Body of pancreas (tissue), 4 donors: ENCODE measurements at places on chromosomes 1 and 21.

DNA sequence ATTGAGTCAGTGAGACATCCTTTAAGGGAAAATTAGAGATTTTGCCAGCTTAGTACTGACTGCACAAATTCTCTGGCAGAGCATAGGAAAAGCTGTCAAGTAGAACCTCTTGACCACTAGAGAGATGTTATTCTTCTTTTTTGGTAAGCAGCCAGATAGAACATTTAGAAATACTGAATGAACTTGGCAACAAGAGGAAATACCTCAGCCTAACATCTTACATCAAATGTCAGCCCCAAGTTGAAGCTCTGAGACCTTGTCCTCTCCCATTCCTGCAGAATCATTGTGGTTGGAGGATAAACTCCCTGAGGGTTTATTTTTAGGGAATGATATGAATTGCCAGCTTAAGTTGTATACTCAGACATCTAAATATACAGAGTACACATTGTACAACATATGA is 53.5 kb downstream of the MIGA1 start:
- no peaks in the 10 kb centered on the region for H3K36me3 ChIP-seq
- H3K4me3 ChIP-seq, result no peak overlapping the region
- H3K27ac ChIP-seq, result peak overlapping the region; percentile 34
- no peaks in the 10 kb centered on the region for H3K27me3 ChIP-seq
- peaks cover 36% of the 10 kb centered on the region for H3K4me1 ChIP-seq
- DNase-seq, result no peak

DNA sequence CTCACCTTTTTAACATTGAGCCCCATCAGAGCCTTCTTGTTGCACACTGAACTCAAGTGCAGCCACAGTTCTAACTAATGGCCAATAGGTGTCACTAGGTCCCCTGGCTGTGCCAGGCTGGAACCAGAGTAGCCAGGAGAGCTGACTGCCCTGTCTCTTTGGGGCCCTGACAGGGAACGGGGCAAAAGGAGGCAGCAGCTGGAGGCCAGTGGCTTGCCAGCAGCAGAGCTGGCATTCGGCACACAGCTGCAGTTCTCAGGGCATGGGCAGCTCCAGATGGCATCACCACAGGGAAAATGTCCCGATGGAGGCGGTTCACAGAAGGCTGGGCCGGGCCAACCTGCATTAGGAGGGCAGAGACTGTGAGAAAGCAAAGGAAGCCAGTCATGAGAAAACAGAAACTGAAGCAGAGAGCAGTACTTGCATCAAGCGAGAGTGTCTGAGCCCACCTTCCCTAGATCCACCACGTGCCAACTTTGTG is 188.6 kb downstream of the FCRL5 start:
- peaks cover 7% of the 10 kb centered on the region for H3K4me1 ChIP-seq
- DNase-seq, result peak; percentile 65
- H3K4me3 ChIP-seq, result no peak overlapping the region
- H3K27me3 ChIP-seq, result no peaks in the 10 kb centered on the region
- no peaks in the 10 kb centered on the region for H3K36me3 ChIP-seq
- no peak overlapping the region for H3K27ac ChIP-seq

GRCh38 chr1:147561472-147561840 is 20.2 kb downstream of the BCL9 start:
- DNase-seq, result no peak
- no peaks in the 10 kb centered on the region for H3K27me3 ChIP-seq
- no peaks in the 10 kb centered on the region for H3K4me1 ChIP-seq
- no peak overlapping the region for H3K4me3 ChIP-seq

DNA sequence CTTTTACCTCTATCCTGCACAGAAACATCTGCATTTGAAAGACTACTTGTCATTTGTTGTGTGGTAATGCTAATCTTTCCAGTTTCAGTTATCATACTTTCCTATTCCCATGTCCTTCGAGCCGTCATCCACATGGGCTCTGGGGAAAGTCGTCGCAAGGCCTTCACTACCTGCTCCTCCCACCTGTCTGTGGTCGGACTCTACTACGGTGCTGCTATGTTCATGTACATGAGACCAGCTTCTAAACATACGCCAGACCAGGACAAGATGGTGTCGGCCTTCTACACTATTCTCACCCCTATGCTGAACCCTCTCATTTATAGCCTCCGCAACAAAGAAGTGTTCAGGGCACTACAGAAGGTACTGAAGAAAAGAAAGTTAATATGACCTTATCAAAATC is 8.3 kb downstream of the OR2M4 start:
- H3K36me3 ChIP-seq, result no peaks in the 10 kb centered on the region
- H3K27me3 ChIP-seq, result no peaks in the 10 kb centered on the region
- H3K4me3 ChIP-seq, result no peak overlapping the region
- no peak overlapping the region for H3K27ac ChIP-seq
- no peak for DNase-seq

DNA sequence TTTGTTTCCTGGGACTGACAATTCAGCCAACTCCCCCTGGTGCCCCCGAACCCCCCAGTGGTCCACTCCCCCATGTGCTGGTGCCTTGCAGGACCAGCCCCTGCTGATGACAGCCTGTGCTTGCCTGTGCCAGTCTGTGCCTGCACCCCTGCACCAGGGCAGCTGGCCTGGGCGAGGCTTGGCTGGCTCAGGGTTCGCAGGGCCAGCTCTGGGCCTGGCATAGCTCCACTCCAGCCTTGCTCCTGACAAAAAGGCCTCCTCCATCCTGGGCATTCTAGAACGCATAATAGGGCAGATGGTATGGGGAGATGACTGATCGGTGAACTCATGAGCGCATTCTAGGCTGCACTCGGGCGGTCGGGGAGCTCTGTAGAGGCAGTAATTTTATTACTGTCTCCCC is 5.4 kb downstream of the CNTN2 start:
- peaks cover 6% of the 10 kb centered on the region for H3K4me1 ChIP-seq
- no peaks in the 10 kb centered on the region for H3K36me3 ChIP-seq
- H3K4me3 ChIP-seq, result no peak overlapping the region

- peak; percentile 72 for DNase-seq
- H3K4me1 ChIP-seq, result peaks cover 31% of the 10 kb centered on the region
- H3K4me3 ChIP-seq, result peak overlapping the region; percentile 24
- H3K36me3 ChIP-seq, result no peaks in the 10 kb centered on the region
These were observed 8.0 kb upstream of the COL6A1 start for GRCh38 chr21:45973475-45974072.

DNA sequence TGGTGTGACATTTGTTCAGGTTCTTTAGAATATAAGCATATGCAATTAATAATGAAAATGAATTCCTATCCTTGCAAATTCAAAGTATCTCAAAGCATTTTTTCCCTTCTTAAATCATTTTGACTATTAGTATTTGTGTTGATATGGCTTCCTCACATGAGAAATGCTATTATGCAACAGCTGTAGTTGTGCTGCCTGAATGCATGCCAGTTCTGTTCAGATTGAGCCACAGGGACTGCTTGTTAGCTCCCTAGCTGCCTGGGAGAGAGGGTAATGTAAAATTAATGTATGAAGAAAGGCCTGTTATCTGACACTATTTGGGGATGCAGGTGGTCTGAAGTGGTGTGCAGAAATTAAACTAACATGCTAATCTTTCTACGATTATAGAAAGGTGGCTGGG is 45.5 kb downstream of the CACHD1 start:
- no peak overlapping the region for H3K4me3 ChIP-seq
- peak; percentile 75 for DNase-seq
- no peaks in the 10 kb centered on the region for H3K36me3 ChIP-seq
- H3K4me1 ChIP-seq, result peaks cover 78% of the 10 kb centered on the region

GRCh38 chr1:106646816-106647215 is 409.7 kb upstream of the PRMT6 start:
- no peaks in the 10 kb centered on the region for H3K27me3 ChIP-seq
- H3K4me1 ChIP-seq, result no peaks in the 10 kb centered on the region
- no peak overlapping the region for H3K4me3 ChIP-seq
- no peak for DNase-seq
- no peaks in the 10 kb centered on the region for H3K36me3 ChIP-seq

DNA sequence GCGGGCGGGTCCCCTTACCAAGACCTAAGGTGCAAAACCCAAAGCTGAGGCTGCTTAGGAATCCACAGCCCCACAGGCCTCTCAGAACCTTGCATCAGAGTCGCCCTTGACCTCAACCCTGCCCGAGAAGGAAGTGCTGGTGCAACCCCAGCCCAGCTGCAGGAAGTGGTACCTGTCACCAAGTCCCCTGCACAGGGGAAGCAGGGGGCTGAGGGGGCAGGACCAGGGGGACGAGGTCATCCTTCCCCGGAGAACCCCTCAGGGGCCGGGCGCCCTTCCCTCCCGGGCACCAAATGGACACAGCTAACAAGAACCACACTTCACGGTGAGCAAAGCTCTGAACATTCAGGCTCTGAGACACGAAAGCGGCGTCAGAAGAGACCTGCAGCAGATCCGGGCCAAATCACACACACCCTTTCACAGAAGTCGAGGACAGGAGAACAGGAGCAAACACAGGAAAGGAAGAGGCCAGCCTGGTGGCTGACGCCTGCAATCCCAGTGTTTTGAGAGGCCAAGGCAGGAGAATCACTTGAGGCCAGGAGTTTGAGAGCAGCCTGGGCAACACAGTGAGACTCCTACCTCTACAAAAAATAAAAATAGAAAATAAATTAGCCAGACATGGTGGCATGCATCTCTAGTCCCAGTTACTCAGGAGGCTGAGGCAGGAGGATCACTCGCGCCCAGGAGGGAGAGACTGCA is 6.4 kb downstream of the ITGB2 start:
- H3K27ac ChIP-seq, result peak overlapping the region; percentile 10
- H3K4me1 ChIP-seq, result peaks cover 25% of the 10 kb centered on the region
- H3K27me3 ChIP-seq, result no peaks in the 10 kb centered on the region
- no peak overlapping the region for H3K4me3 ChIP-seq
- DNase-seq, result no peak
- no peaks in the 10 kb centered on the region for H3K36me3 ChIP-seq

- no peaks in the 10 kb centered on the region for H3K27me3 ChIP-seq
- H3K36me3 ChIP-seq, result no peaks in the 10 kb centered on the region
- no peak overlapping the region for H3K4me3 ChIP-seq
- no peak for DNase-seq
- H3K27ac ChIP-seq, result no peak overlapping the region
These were observed 21.1 kb downstream of the DLGAP3 start for GRCh38 chr1:34908369-34908768.

- H3K4me1 ChIP-seq, result peaks cover 7% of the 10 kb centered on the region
- no peak for DNase-seq
- no peak overlapping the region for H3K27ac ChIP-seq
These were observed 136.2 kb downstream of the BRINP2 start for GRCh38 chr1:177306981-177307380.

DNA sequence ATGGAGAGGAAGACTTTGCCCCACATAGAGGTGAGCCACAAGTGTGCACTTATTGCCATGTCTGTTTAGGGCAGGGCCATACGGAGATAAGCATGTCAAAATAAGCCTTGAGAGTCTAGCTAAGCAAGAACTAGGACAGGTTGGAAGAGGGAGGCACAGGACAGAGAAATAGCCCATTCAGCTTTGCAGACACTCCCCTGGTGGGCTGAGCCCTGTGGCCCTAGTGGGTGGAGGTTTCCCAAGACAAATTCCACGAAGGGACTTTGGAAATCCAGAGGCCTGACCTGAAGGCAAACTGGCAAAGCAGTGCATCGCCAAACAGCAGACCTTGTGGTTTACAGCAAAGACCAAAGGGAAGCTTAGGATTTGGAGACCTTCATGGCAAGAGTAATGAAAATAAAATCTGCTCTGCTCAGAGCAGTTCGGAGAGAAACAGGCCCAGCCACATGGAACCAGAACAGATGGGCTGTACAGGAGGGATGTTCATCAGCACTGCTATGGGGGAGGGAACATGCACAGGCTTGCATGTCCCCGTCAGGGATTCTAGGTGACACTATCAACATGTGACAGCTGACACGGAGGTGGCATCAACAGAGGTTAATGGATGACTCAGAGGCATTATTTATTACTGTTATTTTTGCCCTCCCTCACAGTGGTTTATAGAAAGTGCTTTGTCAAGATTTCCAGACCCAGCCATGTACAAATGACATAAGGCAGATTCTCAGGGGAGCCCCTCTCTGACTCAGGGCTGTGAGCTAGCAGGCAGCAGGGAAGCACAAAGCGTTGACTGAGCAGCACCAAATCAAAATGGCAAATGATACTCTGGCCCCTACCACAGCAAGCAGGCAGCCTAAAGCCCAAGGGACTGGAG is 90.1 kb upstream of the IRF2BP2 start:
- no peak overlapping the region for H3K4me3 ChIP-seq
- H3K36me3 ChIP-seq, result no peaks in the 10 kb centered on the region
- H3K27ac ChIP-seq, result no peak overlapping the region
- no peaks in the 10 kb centered on the region for H3K27me3 ChIP-seq

DNA sequence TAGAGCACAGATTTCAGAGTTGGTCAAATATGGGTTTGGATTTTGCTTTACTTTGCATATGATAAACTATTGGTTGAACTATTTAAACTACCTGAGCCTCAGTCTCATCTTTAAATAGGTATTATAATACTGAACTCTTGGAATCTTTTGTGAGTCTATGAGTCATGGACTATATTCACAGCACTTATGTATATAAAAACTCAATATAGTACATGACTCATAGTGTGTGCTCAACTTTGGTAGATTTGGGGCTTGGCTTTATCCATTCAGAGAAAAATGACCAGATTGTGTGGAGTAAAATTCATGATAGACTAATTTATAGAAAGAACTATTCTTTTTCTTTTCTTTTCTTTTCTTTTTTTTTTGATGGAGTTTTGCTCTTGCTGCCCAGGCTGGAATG is 28.7 kb downstream of the FCRL3 start:
- no peak overlapping the region for H3K27ac ChIP-seq
- no peaks in the 10 kb centered on the region for H3K36me3 ChIP-seq
- DNase-seq, result no peak
- no peaks in the 10 kb centered on the region for H3K27me3 ChIP-seq
- no peak overlapping the region for H3K4me3 ChIP-seq
- H3K4me1 ChIP-seq, result no peaks in the 10 kb centered on the region

DNA sequence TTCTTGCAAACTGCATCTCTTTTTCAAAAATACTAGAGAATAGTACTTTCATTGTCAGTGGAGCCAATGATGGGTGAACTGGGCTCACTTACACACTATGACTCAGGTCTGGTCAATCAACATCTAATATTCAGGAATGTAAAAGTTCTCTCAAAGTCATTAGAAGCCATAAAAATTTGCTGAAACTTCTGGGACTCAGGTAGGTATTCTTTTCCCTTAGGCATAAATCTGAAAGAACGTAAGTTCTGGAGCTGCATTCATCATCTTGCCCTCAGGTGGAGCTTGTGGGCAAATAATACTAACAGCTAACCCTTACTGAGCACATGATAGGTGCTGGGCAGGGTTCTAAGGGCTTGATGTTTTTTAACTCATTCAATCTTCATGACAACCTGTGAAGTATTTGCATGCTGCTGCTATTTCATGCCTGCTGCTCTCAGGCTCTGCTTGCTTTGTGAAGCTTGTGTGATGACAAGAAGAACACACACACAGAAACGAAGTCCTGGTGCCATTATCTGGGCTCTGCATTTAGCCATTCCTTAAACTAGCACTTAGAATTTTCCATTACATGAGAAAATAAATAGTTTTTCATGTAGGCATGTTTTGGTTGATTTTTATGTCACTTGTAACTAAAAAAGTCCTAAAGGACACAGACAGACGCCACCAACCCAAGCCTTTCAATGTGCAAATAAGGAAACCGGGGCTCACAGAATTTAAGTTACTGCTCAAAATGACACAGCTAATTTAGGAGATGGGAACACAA is 394.2 kb upstream of the LYPLAL1 start:
- no peaks in the 10 kb centered on the region for H3K4me1 ChIP-seq
- no peak overlapping the region for H3K4me3 ChIP-seq
- no peaks in the 10 kb centered on the region for H3K36me3 ChIP-seq
- H3K27me3 ChIP-seq, result no peaks in the 10 kb centered on the region
- H3K27ac ChIP-seq, result no peak overlapping the region

GRCh38 chr1:15449567-15449966 is 7.0 kb upstream of the CELA2A start:
- DNase-seq, result peak; percentile 50
- H3K36me3 ChIP-seq, result no peaks in the 10 kb centered on the region
- H3K4me1 ChIP-seq, result peaks cover 48% of the 10 kb centered on the region
